T-helper 2 cell treated with Interferon-gamma antibody and Interleukin-4, amounts not matched to agents 5 μg/mL and 100 μg/mL, for 36 hours (primary cell): ENCODE measurements at places on chromosomes 3 and 15.

- no peak for DNase-seq
- H3K27me3 ChIP-seq, result no peaks in the 10 kb centered on the region
- H3K4me3 ChIP-seq, result no peak overlapping the region
Observed at GRCh38 chr15:70835415-70835814, 18.5 kb downstream of the LARP6 start.

DNA sequence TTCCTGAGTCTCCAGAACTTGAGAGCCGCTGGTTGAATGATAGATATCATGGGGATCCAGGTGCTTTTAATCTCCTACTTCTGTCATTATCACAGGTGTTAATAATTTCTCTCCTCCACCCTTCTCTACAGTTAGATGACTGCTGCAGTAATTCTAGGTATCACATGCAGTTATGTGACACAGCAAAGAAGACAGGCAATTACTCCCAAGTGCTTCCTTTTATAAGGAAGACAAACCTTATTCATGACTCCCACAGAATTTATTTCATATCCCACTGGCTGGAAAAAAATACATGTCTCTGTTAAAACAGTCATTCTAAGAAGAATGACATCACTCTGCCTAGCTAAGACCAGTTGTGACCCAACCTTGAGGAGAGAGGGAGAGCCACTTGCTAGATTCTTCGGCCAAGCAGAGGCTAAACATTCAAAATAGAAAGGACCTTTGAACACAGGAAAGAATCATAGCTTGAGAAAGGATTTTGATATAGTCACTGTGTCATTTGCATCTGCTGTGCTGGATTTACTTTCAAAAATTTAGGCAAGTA, 500.6 kb downstream of the SI start:
- H3K27ac ChIP-seq, result no peak overlapping the region
- H3K4me3 ChIP-seq, result no peak overlapping the region
- H3K4me1 ChIP-seq, result no peaks in the 10 kb centered on the region

- H3K4me1 ChIP-seq, result no peaks in the 10 kb centered on the region
- no peak overlapping the region for H3K27ac ChIP-seq
- DNase-seq, result no peak
Observed at GRCh38 chr3:33211444-33211843, 7.2 kb downstream of the SUSD5 start.

GRCh38 chr3:54443561-54444161, 321.3 kb downstream of the CACNA2D3 start:
- no peaks in the 10 kb centered on the region for H3K27me3 ChIP-seq
- no peak overlapping the region for H3K4me3 ChIP-seq
- no peaks in the 10 kb centered on the region for H3K4me1 ChIP-seq
- DNase-seq, result no peak

GRCh38 chr3:145450018-145450682, 710.8 kb downstream of the PLOD2 start:
- no peaks in the 10 kb centered on the region for H3K27me3 ChIP-seq
- no peaks in the 10 kb centered on the region for H3K4me1 ChIP-seq
- no peaks in the 10 kb centered on the region for H3K36me3 ChIP-seq
- H3K27ac ChIP-seq, result no peak overlapping the region
- no peak for DNase-seq

GRCh38 chr3:111895071-111895470, 36.0 kb downstream of the PHLDB2 start:
- H3K27me3 ChIP-seq, result no peaks in the 10 kb centered on the region
- no peak for DNase-seq
- no peaks in the 10 kb centered on the region for H3K36me3 ChIP-seq
- H3K27ac ChIP-seq, result no peak overlapping the region

DNA sequence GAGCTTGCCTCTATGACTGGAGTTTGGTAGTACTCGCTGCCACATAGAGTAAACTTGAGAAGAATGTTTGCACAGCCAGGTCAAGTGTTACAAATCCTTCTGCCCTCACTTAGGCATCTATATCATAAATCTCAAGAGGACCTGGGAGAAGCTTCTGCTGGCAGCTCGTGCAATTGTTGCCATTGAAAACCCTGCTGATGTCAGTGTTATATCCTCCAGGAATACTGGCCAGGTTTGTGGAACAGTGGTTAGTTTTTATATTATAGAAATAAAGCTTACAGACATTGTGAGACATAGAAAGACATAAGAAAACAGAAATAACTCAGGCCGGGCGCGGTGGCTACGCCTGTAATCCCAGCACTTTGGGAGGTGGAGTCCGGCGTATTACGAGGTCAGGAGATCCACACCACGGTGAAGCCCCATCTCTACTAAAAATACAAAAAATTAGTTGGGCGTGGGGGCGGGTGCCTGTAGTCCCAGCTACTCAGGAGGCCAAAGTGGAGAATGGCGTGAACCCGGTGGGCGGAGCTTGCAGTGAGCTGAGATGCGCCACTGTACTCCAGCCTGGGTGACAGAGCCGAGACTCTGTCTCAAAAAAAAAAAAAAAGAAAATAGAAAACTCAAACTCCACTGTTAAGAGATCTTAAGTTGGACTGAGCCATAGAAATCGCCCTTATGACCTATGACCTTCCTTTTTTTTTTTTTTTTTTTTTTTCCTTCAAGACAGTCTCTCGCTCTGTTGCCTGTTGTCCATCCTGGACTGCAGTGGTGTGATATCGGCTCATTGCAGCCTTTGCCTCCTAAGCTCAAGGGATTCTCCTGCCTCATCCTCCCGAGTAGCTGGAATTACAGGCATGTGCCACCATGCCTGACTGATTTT, 2.2 kb downstream of the RPSA start:
- H3K27ac ChIP-seq, result peak overlapping the region; percentile 52
- peaks cover 72% of the 10 kb centered on the region for H3K36me3 ChIP-seq
- peaks cover 35% of the 10 kb centered on the region for H3K4me1 ChIP-seq

GRCh38 chr3:89375451-89375850, 268.0 kb downstream of the EPHA3 start:
- H3K27ac ChIP-seq, result no peak overlapping the region
- H3K27me3 ChIP-seq, result no peaks in the 10 kb centered on the region
- H3K4me3 ChIP-seq, result no peak overlapping the region
- no peaks in the 10 kb centered on the region for H3K36me3 ChIP-seq
- H3K4me1 ChIP-seq, result no peaks in the 10 kb centered on the region
- DNase-seq, result no peak

GRCh38 chr3:194339840-194340239, 11.3 kb downstream of the CPN2 start:
- no peak overlapping the region for H3K4me3 ChIP-seq
- H3K27ac ChIP-seq, result no peak overlapping the region
- no peak for DNase-seq
- H3K4me1 ChIP-seq, result peaks cover 4% of the 10 kb centered on the region
- H3K36me3 ChIP-seq, result no peaks in the 10 kb centered on the region

DNA sequence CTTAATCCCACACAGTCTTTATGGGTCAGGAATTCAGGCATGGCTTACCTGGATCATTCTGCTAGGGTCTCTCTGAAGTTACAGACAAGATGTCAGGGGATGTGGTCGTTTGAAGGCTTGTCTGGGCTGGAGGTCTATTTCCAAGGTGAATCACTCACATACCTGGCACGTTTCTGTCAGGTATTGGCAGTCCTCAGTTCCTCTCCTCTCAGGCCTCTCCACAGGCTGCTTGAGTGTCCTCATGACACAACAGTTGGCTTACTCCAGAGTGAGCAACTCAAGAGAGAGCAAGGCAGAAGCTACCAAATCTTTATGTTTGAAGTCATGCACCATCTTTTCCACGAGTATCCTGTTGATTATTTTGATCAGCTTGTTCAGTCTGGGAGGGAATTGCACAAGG, 43.9 kb upstream of the PARP14 start:
- H3K4me1 ChIP-seq, result peaks cover 2% of the 10 kb centered on the region
- no peak overlapping the region for H3K27ac ChIP-seq
- H3K36me3 ChIP-seq, result peaks cover 39% of the 10 kb centered on the region
- no peak for DNase-seq
- H3K4me3 ChIP-seq, result no peak overlapping the region
- no peaks in the 10 kb centered on the region for H3K27me3 ChIP-seq

GRCh38 chr15:75436881-75437280, 14.6 kb downstream of the SIN3A start:
- no peak for DNase-seq
- peaks cover 37% of the 10 kb centered on the region for H3K36me3 ChIP-seq
- no peak overlapping the region for H3K27ac ChIP-seq
- H3K27me3 ChIP-seq, result no peaks in the 10 kb centered on the region
- peaks cover 21% of the 10 kb centered on the region for H3K4me1 ChIP-seq

DNA sequence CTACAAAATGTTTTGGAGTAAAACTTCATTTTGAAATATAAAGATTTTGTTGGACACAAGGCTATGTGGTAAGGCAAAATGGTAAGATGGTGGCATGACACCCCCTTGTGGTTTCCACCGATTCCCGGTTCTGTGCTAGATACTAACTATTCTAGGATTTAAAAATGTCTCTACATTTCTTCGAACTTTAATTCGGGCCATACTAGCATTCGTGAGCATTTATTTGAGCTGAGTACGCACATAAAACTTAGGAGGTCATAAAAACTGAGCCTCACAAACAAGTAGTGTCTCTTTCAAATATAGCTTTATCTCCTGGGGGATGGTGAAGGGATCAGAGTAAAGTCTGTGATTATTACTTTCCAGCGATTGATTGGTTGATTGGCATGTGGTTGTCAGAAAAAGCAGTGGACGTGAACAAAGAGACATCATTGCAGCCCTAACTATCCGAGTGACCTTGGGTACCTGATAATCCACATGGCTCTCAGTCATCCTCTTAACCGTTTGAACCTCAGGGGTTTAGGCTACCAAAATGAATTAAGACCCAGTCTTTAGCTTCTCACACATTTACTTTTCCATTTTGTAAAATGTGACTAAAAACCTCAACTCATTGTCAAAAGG, 1.1 kb upstream of the ZNF639 start:
- peaks cover 25% of the 10 kb centered on the region for H3K4me1 ChIP-seq
- peak overlapping the region; percentile 83 for H3K4me3 ChIP-seq
- peaks cover 10% of the 10 kb centered on the region for H3K36me3 ChIP-seq
- peak overlapping the region; percentile 71 for H3K27ac ChIP-seq
- no peak for DNase-seq

DNA sequence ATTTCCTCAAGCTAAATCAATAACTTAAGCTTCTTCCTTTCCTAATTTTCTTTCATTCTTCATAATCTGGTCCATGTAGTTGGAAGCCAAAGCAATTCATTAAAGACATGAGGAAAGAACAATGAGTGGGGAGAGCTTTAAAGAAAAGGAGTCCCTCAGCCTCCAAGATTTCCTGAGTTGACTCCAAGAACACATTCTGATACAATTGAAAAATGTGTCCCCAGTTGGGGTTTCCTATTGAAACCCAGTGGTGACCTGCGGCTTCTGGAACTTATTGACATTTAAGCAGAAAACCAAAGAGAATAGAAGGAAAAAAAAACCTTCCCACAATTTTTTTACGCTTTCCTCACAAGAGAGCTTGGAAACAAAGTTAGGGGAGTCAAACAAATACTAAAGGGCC, 37.0 kb downstream of the ATP8B4 start:
- H3K36me3 ChIP-seq, result no peaks in the 10 kb centered on the region
- peaks cover 20% of the 10 kb centered on the region for H3K4me1 ChIP-seq
- H3K27me3 ChIP-seq, result no peaks in the 10 kb centered on the region
- H3K27ac ChIP-seq, result no peak overlapping the region

DNA sequence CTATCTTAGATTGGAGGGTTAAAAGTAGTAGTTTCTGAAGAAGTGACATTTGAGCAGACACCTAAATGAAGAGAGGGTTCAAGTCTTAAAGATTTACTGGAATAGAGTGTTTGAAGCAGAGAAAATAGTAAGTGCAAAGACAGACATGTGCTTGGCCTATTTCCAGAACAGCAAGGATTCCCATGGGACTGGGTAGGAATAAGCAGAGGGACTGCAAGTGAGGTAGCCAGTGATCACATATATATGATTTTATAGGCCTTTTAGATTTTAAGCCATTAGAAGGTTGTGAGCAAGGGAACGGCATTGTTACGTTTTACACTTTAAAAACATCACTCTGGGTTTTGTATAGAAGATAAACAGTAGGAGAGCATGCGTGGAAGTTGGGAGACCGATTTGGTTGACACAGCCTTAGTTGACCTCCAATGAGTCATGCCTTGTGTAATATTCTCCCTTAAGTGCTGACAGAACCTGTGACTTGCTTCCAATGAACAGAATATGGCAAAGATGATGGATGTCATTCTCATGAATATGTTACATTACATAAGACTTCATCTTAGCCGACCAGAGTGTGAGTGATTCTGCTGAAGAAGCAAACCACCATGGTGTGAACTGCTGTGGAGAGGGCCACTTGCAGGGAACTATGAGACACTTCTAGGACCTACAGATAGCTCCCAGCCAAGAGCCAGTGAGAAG, 37.1 kb upstream of the SLC4A7 start:
- H3K4me1 ChIP-seq, result no peaks in the 10 kb centered on the region
- DNase-seq, result no peak
- H3K27ac ChIP-seq, result no peak overlapping the region
- H3K4me3 ChIP-seq, result no peak overlapping the region
- H3K27me3 ChIP-seq, result no peaks in the 10 kb centered on the region

- H3K27me3 ChIP-seq, result no peaks in the 10 kb centered on the region
- H3K4me3 ChIP-seq, result peak overlapping the region; percentile 78
- peak overlapping the region; percentile 92 for H3K27ac ChIP-seq
- peaks cover 75% of the 10 kb centered on the region for H3K36me3 ChIP-seq
- DNase-seq, result peak; percentile 49
- H3K4me1 ChIP-seq, result peaks cover 78% of the 10 kb centered on the region
Observed at GRCh38 chr3:30655187-30655812, 48.9 kb downstream of the TGFBR2 start.

GRCh38 chr3:36911990-36912804, 32.7 kb downstream of the TRANK1 start:
- DNase-seq, result peak; percentile 56
- peaks cover 4% of the 10 kb centered on the region for H3K27me3 ChIP-seq
- H3K4me1 ChIP-seq, result peaks cover 36% of the 10 kb centered on the region
- peak overlapping the region; percentile 89 for H3K27ac ChIP-seq

DNA sequence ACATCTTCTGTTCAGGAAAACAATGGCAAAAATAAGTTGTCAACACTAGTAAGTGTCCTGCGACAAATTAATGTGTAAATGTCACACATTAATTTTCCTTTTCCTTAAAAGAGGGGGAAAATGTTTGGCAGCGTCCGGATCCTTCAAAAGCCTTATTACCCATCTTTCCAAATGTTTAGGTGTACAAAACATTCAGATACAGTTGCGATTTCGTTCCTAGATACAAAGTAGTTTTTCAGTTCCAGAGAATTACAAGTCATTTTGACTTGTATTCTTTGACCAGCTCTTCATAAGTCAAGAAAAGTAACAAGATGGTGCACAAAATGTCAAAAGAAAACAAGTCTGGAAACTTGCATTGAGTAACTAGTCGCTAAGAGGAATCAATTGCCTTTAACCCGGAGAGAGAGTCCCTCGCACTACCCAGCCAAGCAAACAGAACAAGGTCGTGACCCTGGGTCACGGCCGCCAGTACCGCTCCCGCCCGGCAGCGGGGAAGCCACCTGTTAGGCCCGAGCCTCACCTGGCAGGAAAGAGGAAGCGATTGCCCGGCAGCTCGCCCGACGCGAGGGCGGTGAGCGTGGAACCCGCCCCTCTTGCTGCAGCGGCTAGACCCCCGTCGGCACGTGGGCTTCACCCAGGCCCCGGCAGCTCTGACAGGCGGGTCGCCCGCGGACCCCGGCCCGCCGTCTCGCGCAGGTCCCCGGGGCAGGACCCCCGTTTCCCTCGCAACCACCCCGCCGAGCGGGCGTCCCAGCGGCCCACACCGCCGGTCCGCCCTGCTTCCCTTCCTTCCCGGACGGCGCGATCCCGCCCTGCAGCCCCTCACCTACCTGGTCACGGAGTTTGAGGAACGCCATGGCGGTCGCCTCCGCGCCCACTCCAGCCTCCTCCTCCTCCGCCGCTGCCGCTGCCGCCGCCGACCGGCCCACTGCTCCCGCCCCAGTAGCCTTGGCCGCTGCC, 61.0 kb upstream of the ANKRD28 start:
- peaks cover 34% of the 10 kb centered on the region for H3K4me1 ChIP-seq
- H3K4me3 ChIP-seq, result peak overlapping the region; percentile 91
- H3K27ac ChIP-seq, result peak overlapping the region; percentile 90
- peaks cover 20% of the 10 kb centered on the region for H3K36me3 ChIP-seq
